ENCODE measurements at places on chromosomes 3 and 15. TPM values are rescaled to one million over a fixed set of nuclear protein-coding genes. Genes with fewer than 3 reads are reported as not detected.

The OIP5 gene
- 6.4 TPM for total RNA-seq

The CCNDBP1 gene
- total RNA-seq = 68.3 TPM

The LRRC3B gene
- total RNA-seq = 3.7 TPM

The FHIT gene
- total RNA-seq = 19.4 TPM

The CACNA2D3 gene
- 3.6 TPM for total RNA-seq

The ARHGAP31 gene
- total RNA-seq = 16.4 TPM

The TBL1XR1 gene
- 176 TPM for total RNA-seq

The ITIH3 gene
- 8.6 TPM for total RNA-seq

The PATL2 gene
- 1.2 TPM for total RNA-seq

The TRPM1 gene
- total RNA-seq = 0.41 TPM

Measured in metanephros (tissue), 2 donors.